ENCODE measurements at places on chromosomes 5 and 9.

DNA sequence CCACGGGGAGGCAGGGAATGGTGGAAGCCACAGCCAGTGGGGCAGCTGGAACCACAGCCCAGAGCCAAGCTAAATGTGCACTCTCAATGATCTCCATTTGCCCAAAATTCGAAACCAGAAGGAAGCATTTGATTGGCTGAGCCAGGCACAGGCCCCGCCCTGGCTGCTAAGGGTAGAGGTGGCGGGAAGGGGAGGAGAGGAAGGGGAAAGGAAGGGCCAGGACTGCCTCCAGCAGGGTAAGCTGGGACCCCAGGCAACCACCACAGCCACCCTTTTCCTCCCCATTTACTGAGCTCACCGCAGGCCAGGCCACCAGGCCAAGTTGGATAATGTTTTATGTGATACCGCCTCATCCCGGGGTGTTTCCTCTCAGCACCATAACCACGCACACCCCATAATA is 100.3 kb upstream of the RAPGEF1 start:
- peak; percentile 10 for DNase-seq
- peak overlapping the region; percentile 99 for H3K27ac ChIP-seq
- H3K4me1 ChIP-seq: peaks cover 27% of the 10 kb centered on the region
- H3K4me3 ChIP-seq: peak overlapping the region; percentile 55

GRCh38 chr9:76629205-76629990 is 134.8 kb upstream of the PCA3 start:
- no peak overlapping the region for H3K27ac ChIP-seq
- H3K36me3 ChIP-seq: no peaks in the 10 kb centered on the region
- no peak for DNase-seq
- peaks cover 10% of the 10 kb centered on the region for H3K27me3 ChIP-seq
- H3K4me3 ChIP-seq: no peak overlapping the region
- H3K4me1 ChIP-seq: peaks cover 6% of the 10 kb centered on the region

DNA sequence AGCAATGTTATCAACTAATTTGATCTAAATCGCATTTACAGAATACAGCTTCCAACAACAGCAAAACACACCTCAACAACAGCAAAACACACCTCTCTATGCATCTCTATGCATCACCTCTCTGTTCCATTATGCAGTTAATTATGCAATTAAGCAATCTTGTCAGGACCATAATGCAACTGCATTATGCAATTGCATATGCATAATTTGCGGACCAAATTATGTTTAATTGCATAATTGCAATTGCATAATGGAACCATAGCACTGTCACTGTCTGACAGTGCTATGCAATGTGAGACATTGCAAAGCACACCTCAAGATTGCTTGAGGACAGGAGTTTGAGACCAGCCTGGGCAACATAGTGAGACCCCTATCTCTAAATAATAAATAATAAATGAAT is 80.4 kb upstream of the PRSS3 start:
- peaks cover 5% of the 10 kb centered on the region for H3K4me1 ChIP-seq
- no peak overlapping the region for H3K4me3 ChIP-seq
- H3K36me3 ChIP-seq: no peaks in the 10 kb centered on the region
- no peak overlapping the region for H3K27ac ChIP-seq
- H3K27me3 ChIP-seq: peaks cover 18% of the 10 kb centered on the region

DNA sequence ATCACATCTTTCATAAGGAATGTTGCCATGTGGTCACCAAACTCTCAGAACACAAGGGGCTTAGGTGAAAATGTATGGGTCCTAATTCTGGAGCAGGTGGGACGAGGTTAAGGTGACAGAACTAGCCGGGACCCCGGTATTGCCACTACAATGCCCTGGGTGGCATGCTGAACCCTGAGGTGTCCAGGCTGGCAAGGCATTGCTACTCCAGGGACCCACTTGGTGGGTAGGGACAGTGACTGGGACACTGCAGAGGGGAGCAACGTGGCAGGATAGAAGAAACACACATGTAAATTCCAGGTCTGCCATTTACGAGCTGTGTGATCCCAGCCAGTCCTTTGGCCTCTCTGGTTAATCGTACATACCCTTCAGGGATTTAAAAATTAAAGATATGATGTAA is 206.9 kb upstream of the MVB12B start:
- no peak overlapping the region for H3K4me3 ChIP-seq
- H3K27ac ChIP-seq: no peak overlapping the region
- H3K36me3 ChIP-seq: no peaks in the 10 kb centered on the region
- no peaks in the 10 kb centered on the region for H3K4me1 ChIP-seq

DNA sequence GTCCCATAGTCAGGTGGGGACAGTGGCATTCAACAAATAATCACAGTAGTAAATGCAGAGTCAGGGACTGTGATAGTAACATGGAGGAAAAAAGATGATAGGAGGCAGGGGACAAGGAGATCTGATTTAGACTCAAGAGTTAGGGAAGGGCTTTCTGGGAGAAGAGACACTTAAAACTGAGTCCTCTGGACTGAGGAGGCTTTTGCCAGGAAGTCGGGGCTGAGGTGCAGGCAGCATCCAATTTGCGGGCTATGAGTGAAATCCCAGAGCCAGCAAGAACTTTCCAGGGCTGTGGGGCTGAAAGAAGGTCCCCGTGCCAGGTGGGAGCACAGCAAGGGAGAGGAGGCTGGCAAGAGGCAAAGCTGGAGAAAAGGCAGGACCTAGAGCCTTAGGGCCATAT is 124.1 kb downstream of the KIF4B start:
- no peak overlapping the region for H3K27ac ChIP-seq
- H3K27me3 ChIP-seq: peaks cover 15% of the 10 kb centered on the region
- H3K4me3 ChIP-seq: no peak overlapping the region
- no peak for DNase-seq
- H3K4me1 ChIP-seq: peaks cover 5% of the 10 kb centered on the region

- H3K4me1 ChIP-seq: no peaks in the 10 kb centered on the region
- no peaks in the 10 kb centered on the region for H3K27me3 ChIP-seq
- H3K4me3 ChIP-seq: no peak overlapping the region
- no peak for DNase-seq
- H3K27ac ChIP-seq: no peak overlapping the region
These were observed 23.5 kb downstream of the SLC6A3 start for GRCh38 chr5:1421521-1422341.

DNA sequence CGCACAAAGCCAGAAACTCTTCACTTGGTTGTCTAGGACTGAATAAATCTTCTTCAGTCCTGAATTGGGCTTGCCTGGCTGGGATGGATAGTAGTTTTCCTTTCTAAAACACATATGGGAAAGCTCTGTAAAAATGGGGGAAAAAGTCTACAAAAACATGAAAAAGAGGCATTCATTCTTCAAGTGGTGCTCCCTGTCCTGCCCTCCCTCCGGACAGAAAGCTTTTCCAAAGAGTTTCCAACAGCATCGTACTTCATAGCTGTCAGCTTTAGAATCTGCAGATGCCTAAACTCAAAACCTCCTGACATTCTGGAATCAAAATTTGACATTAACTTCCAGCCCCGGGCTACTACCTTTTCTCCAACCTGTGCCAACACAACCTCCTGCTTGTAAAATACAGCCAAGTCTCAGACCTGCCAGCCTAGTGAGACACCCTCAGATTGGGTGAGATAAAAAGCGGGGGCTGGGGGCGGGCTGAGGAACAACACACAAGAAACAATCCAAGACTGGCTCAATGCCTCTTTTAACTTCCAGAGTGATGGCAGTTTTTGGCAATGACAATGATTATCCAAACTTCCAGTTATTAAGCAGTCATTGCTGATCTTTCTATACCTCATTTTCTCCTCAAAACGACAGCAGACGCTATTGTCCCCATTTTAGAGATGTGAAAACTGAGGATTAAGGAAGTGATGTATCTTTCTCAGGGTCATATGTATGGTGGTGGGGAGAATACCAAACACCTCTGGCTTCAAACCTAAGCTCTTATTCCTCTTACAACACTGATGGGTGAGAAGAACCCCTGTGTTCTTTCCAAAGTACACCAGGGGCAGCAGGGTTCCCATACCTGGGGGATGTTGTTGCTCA is 1.3 kb downstream of the TNC start:
- H3K36me3 ChIP-seq: no peaks in the 10 kb centered on the region
- H3K27ac ChIP-seq: no peak overlapping the region

- peaks cover 12% of the 10 kb centered on the region for H3K36me3 ChIP-seq
- H3K4me1 ChIP-seq: peaks cover 36% of the 10 kb centered on the region
- H3K27me3 ChIP-seq: peaks cover 3% of the 10 kb centered on the region
- no peak for DNase-seq
- no peak overlapping the region for H3K27ac ChIP-seq
These were observed 49.7 kb downstream of the POC5 start for GRCh38 chr5:75667586-75667985.

- H3K36me3 ChIP-seq: no peaks in the 10 kb centered on the region
- no peak for DNase-seq
- H3K27me3 ChIP-seq: no peaks in the 10 kb centered on the region
- H3K4me1 ChIP-seq: no peaks in the 10 kb centered on the region
- H3K27ac ChIP-seq: no peak overlapping the region
These were observed 65.3 kb upstream of the NFIB start for GRCh38 chr9:14379280-14379679.

GRCh38 chr9:113309204-113309813 is 6.1 kb upstream of the RNF183 start:
- H3K36me3 ChIP-seq: no peaks in the 10 kb centered on the region
- no peak overlapping the region for H3K4me3 ChIP-seq
- no peaks in the 10 kb centered on the region for H3K4me1 ChIP-seq
- H3K27ac ChIP-seq: no peak overlapping the region

All from activated T-helper 1 cell treated with anti-CD3 and anti-CD28 coated beads, Interleukin-12 subunit alpha, Interleukin-12 subunit beta, Interleukin-2, Interleukin-4 antibody, amounts not matched to agents 30 ng/mL and 10 ng/mL and 1 ng/mL, durations not matched to agents 14 hours and 24 hours and 36 hours (primary cell).